Type B pancreatic cell (in vitro differentiated cells): ENCODE measurements at places on chromosomes 13 and 19.
A peak's percentile ranks its signal among the peaks of the same experiment; 100 is the strongest.

- DNase-seq, result peak; percentile 79
These were observed 7.0 kb upstream of the TMC4 start for GRCh38 chr19:54179921-54180461.

DNA sequence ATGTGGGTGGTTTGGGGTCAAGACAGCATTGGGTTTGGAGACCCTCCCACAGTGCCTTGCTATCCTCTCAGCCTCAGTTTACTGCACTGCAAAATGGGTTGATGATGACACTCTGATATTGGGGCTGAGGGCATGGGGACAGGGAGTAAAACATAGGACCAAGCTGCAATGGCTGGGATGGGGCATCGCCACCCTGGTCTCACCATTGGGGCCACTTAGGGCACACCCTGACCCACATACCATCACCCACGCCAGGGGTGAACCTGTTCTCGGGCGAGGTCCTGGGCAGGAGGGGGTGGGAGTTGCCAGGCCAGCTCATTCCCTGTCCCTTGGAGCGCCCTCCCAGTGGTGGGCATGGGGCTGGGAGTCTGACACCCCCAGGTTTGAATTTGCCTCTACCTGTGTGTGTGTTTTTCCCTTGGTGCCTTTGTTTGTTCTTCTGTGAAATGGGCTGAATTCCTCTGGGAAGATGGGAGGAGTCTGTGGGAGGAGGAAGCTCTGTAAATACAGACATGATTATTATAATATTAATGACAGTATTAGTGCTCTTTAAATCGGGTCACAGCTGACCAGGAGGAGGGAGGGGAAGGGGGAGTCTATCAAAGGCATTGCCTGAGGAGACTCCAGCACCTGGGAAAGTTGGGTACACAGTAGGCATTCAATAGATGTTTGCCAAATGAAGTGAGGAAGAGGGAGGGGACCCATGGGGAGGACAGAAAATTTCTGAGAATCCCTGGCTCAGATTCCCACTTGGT lies 2.2 kb upstream of the FCHO1 start:
- no peak for DNase-seq

GRCh38 chr19:11464333-11465265 lies 16.2 kb downstream of the ELAVL3 start:
- DNase-seq, result no peak

DNA sequence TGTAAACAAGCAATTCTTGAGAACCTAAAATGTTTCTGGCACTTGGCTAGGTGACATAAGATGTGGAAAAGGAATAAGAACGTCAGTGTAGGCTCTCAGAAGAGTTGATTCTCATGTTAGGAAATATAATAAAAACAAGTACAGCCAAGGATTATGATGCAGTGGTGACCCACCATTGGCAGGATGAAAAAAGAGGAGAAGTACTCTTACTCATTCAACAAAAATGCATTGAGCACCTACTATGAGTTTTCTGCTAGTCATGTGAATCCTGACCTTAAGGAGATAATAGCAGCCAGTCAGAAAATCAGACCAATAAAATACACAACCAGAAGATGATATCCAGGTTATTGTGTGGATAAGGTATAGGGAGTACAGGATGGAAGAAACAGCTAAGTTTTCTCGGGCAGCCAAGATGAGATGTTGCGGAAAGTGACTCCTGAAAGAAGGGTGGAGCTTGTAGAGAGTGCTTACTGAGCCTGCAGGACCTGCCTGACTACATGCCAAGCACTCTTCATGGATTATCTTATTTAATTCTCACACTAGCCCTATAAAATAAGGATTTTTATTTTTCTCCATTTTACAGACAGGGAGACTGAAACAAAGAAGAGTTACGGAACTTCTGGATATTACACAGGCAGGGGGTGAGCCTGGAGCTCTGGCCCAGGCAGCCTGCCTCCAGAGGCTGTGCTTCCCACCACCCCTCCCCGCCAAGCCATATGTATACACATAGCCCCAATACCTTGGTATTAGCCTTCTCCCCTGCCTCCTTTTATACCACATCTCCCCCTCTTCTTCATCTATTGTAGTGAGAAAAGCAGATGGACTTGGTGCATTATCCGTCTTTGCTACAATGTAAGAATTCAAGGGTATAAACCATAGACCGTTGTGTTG lies 58.0 kb downstream of the TGDS start:
- no peak for DNase-seq

GRCh38 chr19:54947381-54947780 lies at the start of gene NLRP7:
Gene NLRP7, minus strand, starts transcription at chr19:54947530.
- DNase-seq, result no peak

GRCh38 chr13:41407380-41407779 lies 50.0 kb upstream of the RGCC start:
- no peak for DNase-seq

DNA sequence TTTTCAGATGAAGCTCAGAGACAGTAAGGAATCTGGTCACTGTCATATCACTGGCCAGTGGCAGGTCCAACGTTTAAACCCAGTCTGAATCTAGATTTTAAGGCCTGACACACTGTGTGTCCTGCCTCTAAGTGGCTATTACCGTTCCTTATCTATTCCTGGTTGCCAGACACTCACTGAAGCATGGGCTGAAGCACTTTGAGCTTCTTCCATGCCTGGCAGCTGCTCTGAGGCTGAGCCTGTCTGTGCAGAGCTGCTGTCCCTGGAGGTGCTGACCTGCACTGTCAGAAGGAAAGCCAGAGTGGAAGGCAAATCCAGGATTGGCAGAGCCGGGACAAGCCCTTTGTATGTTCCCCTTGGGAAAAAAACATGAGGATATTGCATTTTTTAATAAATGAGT lies 109.2 kb upstream of the SLC7A1 start:
- no peak for DNase-seq

- DNase-seq, result no peak
These were observed 61.8 kb downstream of the PCDH9 start for GRCh38 chr13:67168384-67168783.

DNA sequence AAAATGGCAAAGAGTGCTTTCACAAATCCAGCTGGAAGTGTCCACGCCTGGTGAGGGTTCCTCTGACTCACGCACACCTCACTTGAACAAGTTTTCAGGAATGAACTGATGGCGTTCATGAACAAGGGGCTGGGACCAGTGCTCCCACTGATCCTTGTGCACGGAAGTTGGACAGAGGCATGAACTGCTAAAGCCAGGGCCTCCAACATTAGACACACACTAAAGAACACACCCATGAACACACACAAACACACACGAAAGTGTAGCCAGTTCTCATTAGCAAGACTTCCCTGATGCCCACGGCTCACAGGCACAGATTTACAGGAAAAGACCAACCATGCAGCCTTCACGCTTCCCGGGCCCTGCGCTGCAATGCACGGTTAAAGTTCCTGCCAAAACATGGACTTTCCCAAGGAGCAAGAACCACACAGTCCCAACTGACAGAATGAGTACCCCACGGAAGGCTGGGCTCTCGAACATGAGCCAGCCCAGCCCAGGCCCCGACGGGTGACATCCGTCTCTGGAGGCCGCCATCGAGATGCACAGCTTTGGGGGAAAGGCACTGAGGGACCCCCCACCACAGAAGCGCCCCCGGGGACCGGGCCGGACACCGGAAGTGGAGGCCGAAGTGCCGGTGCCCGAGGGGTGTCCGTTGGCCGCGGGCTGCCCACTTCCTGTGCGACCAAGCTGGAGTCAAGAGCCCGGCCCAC lies 808 bp downstream of the DNMT1 start:
- peak; percentile 72 for DNase-seq

- DNase-seq, result no peak
These were observed 1.1 kb upstream of the ACP5 start for GRCh38 chr19:11578258-11579142.

- no peak for DNase-seq
These were observed 13.7 kb downstream of the PTH2 start for GRCh38 chr19:49409441-49410029.

DNA sequence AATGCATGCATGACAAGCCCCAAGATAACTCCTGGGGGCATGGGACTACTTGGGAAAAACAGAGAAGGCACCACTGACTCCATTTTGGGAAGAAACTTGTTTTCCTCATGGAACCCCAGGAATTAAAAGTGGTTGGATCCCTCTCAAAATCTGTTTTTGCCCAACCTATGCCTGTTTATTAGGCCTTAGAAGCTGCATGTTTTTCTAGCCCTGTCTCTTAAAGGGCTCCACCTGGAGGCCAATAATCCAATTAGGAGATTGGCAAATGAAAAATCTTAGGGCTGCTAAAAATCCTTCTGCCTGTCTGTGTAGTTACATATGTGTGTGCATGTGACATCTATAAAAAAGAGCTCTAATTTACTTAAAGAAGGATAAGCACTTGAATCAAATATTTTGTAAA lies 26.9 kb downstream of the MED4 start:
- DNase-seq, result no peak

DNA sequence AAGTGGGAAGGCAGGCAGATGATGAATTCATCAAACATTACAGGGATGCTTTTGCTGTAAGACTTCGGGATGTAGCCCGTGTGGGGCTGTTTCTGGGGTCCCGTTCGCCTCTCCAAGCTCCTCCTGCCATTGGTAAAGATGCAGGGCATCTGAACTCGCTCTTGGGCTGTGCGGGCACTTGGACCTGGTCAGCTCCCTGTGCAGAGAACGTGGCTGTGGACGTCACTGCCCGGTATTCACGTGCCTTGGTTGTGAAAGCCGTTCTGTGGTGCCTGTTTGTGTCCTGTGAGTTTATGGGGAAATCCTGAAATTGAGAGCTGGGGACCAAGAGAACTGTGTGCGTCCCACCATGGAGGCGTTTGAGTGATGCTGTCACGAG lies 5.4 kb downstream of the TFDP1 start:
- peak; percentile 53 for DNase-seq
